ENCODE measurements at places on chromosomes 3 and 15.

DNA sequence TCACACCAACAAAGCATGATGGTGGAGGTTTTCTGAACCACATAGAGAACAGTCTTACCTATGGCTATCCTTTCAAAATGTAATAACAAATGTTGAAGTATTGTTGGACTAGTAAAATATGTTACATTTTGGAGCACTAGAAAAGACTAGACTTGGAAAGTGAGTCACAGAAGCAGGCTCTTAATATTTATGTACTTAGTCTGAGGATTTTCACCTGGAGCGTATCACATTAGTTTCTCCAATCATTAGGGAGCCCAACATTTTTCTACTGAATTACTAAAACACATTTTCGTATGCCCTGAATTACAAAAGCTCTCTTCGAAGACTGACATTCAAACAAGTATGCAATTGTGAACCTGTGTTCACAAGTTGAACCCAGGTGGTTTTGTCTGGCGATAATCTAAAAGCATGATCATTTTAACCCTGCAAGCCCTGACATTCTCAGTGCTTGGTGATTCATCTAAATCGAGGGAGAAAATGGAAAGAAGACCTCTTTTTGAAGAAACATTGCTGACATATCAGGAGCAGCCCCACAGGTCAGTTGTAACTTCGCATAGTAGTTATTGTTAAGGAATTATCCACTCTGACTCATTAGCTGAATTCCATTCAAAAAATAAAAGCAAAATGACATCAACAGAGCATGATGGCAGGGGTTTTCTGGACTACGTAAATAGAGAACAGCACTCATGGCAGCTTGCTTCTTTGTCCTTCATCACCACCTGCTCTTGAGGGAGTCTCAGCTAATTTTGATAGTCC is 679.8 kb upstream of the NECTIN3 start:
- DNase-seq: no peak

GRCh38 chr3:117893638-117894037 is 1141.0 kb downstream of the IGSF11 start:
- peak; percentile 1 for DNase-seq

DNA sequence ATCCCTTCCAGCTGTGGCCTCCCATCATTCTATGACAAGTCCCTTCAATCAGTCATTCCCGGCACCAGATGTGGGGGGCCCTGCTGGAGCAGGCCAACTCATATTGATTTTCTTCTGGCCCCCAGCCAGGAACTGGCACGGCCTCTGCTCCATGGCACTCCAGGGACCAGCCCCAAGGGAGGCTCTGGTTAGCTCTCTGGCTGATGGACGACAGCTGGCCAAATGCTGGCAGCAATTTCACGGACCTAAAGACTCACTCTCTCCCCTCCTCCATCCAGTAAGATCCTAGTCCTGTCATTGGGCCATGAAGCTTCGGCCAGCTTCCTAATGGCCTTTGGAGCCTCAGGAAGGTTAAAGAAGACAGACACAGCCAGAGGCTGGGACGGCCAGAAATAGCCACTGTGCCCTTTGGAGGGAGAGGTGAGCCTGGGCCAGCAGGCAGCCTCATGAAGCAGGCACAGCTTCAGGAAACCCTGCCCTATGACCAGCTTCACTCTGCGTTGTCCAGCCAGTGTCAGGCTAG is 131.0 kb downstream of the MEX3B start:
- no peak for DNase-seq

DNA sequence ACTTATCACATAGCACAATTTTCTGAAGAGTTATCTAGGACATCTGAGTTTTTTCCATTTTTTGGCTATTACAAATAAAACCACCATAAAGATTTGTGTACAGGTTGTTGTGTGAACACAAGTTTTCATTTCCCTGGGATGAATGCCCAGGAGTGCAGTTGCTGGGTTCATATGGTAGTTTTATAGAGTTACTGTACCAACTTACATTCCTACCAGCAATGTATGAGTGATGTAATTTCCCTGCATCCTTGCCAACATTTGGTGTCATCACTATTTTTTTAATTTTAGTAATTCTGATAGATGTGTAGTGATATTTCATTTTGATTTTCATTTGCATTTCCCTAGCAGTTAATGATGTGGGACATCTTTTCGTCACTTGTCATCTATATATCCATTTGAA is 20.5 kb downstream of the FILIP1L start:
- DNase-seq: no peak
